Calu3 (cell line): ENCODE measurements at places on chromosomes 3 and 15. TPM values are rescaled to one million over a fixed set of nuclear protein-coding genes. Genes with fewer than 3 reads are reported as not detected.

DNA sequence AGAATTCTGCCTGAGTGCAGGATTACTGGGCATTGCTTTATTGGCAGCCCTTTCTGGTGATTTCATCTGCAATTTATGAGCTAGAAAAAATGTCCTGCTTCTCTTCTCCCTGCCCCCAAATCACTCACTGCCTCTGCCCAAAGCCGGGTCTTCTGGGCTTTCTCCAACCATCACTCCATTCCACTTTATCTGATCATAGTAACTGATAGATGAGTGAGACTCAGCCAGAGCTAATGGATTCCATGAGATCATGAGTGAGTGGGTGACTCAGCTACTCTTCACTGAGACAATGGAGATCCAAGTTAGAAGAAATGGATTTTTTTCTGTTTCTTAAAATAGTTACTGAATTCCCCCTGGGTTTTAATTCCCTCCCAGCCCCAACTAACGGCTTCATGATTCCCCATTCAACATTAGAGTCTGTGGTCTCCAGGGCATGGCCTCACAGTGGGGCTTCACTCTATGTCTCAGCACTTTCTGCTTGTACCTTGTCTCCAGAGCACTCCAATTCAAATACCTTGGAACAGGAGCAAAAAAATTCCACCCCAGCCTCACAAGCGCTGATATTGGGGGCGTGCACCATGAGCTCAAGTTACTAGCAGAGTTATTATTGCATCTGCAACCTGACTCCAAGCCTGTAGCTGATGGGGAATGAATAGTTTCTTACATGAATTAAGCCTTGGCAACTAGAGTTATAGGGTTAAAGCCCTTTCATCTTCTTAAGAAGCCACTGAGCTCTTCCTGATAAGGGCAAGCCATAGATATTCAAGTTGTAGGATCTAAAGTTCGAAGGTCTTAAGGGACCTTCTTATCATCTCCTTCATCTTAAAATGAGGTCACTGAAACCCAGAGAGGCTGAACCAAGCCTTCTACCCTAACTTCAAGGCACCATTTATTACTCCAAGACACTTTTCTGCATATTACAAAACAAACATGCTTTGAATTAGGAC, 85.9 kb downstream of the AGBL1 start:
- no peaks in the 10 kb centered on the region for H3K36me3 ChIP-seq
- no peak overlapping the region for H3K4me3 ChIP-seq
- no peak overlapping the region for H3K27ac ChIP-seq
- DNase-seq = no peak
- peaks cover 20% of the 10 kb centered on the region for H3K27me3 ChIP-seq

DNA sequence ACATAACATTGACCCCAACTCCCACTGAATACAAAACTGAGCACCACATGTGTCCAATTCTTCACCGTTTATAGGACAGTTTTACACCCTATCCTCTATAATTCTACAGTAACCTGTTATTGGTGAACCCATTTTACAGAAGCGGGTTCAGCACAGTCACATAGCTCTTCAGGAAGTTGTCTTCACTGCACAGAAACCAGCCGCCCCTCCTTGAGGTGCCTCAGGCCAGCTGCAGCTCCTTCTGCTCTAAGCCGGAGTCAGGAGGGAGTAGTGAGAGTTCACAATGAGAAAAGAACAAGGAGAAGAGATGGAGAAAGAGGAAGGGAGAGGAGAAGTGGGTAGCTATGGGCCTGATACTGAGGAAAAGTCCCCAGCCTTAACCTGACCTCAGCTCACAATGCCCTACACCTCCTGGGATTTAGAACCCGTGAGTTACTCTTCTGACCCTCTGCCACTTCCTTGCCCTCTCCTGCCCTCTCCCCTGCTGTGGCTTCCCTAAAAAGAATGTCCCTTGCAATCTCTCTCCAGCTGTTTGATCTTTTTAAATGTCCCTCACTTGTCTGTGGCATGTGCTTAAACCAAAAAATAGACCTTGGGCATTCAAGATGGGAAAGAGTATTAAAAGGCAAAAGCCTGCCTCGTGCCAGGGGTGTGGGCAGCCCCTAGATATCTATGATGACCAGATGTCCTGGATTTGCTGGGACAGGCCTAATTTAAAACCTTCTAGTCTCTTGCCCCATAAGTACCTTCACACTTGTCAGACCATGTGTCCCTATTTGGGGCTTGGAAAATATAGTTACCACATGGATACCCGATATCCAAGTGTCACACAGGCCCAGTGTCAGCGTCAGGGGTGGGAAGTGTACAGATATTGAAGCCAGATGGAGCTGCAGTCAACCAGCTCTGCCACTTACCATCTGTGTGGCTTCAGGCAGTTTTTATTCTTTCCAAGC, 71.3 kb upstream of the HES1 start:
- H3K27me3 ChIP-seq = no peaks in the 10 kb centered on the region
- H3K36me3 ChIP-seq = no peaks in the 10 kb centered on the region
- no peak for DNase-seq
- no peak overlapping the region for H3K4me3 ChIP-seq
- H3K27ac ChIP-seq = no peak overlapping the region
- H3K4me1 ChIP-seq = peaks cover 42% of the 10 kb centered on the region

DNA sequence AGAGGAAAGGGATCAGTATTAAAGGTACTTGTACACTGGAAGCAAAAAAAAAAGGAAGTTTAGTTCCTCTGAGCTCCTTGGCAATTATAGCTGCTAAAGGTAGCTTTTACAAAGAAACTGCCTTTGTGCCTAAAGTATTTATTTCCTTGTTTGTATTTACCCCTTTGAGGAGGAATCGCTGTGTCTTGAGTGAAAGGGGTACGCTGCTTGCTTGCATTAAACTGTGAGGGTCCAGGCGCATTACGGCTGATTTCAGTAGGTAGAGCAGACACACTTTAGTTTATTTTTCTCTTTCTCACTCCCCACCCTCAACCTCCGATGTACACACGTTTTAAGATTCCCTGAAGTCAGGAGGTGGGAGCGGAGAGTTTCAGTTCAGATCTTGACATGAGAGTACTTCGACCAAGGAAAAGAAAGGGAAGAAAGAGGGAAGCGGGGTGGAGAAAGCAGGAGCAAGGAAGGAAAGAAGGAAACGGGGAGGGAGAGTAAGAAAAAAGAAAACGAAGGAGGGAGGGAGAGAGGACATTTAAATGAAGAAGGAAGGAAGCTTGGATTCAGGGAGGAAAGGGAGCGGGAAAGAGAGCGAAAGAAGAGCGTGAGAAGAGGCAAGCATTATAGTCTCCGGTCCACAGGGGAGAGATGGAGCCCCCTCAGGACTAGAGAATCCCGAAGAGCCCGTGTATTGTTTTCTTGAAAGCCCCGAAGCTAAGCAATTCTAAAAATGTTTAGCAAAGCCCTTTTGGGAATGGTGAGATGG, 1.2 kb upstream of the MME start:
- no peak for DNase-seq
- peak overlapping the region; percentile 94 for H3K4me3 ChIP-seq
- peaks cover 24% of the 10 kb centered on the region for H3K4me1 ChIP-seq
- H3K27me3 ChIP-seq = no peaks in the 10 kb centered on the region

Gene TUSC7
- not detected in 2 replicates for total RNA-seq

Gene CLDN16
- total RNA-seq = 2.9 and 4.8 TPM in 2 replicates

GRCh38 chr15:35705884-35706585, 160.1 kb upstream of the DPH6 start:
- no peak for DNase-seq
- no peaks in the 10 kb centered on the region for H3K36me3 ChIP-seq
- H3K27me3 ChIP-seq = no peaks in the 10 kb centered on the region

GRCh38 chr15:52143873-52144272, 31.3 kb upstream of the BCL2L10 start:
- H3K27me3 ChIP-seq = no peaks in the 10 kb centered on the region
- no peak for DNase-seq
- no peak overlapping the region for H3K27ac ChIP-seq
- H3K36me3 ChIP-seq = peaks cover 20% of the 10 kb centered on the region

GRCh38 chr3:99509224-99509623, 129.2 kb upstream of the COL8A1 start:
- no peaks in the 10 kb centered on the region for H3K36me3 ChIP-seq
- DNase-seq = no peak
- no peaks in the 10 kb centered on the region for H3K27me3 ChIP-seq
- H3K4me1 ChIP-seq = peaks cover 19% of the 10 kb centered on the region

Gene DNASE1L3
- total RNA-seq = not detected in 2 replicates

- no peak overlapping the region for H3K4me3 ChIP-seq
- H3K27ac ChIP-seq = no peak overlapping the region
- H3K27me3 ChIP-seq = no peaks in the 10 kb centered on the region
- H3K4me1 ChIP-seq = no peaks in the 10 kb centered on the region
- H3K36me3 ChIP-seq = no peaks in the 10 kb centered on the region
These were observed 11.5 kb upstream of the UBE2Q2 start for GRCh38 chr15:75831806-75832102.

GRCh38 chr3:29763115-29763514, 482.2 kb downstream of the RBMS3 start:
- no peak overlapping the region for H3K4me3 ChIP-seq
- no peak for DNase-seq
- H3K36me3 ChIP-seq = no peaks in the 10 kb centered on the region
- H3K27me3 ChIP-seq = no peaks in the 10 kb centered on the region

DNA sequence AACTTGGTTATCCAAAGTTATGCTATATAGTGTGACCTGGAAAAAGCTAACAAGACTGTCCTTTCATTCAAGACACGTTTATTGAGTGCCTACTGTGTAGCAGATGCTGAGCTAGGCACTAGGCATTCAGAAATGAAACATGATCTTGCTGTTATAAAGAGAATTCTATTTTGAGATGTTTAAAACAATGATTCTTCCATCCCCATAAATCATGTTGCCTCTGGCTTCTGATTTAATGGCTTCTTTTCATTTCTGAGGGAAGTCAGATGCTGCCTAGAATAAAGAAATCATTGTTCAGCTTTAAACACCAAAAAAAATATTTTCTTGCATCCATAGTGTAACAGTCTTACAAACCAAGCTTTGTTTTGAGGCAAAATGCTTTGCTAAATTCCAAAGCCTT, 620.9 kb upstream of the UBE2E2 start:
- DNase-seq = no peak
- no peaks in the 10 kb centered on the region for H3K27me3 ChIP-seq
- H3K36me3 ChIP-seq = no peaks in the 10 kb centered on the region
- no peak overlapping the region for H3K27ac ChIP-seq

- no peak overlapping the region for H3K4me3 ChIP-seq
- DNase-seq = no peak
- H3K4me1 ChIP-seq = peaks cover 23% of the 10 kb centered on the region
These were observed 53.0 kb downstream of the SUCLG2 start for GRCh38 chr3:67601385-67601784.

Gene ARHGEF3
- total RNA-seq = 20.9 and 21.8 TPM in 2 replicates

Gene ARNT2
- total RNA-seq = 1.3 and 3.6 TPM in 2 replicates
